Activated CD8-positive, alpha-beta memory T cell treated with anti-CD3 and anti-CD28 coated beads, Interleukin-2, amount 10 ng/mL, durations not matched to agents 7 days and 5 days (primary cell): ENCODE measurements at places on chromosomes 13 and 19. TPM values are rescaled to one million over a fixed set of nuclear protein-coding genes. Genes with fewer than 3 reads are reported as not detected.

GSX1 gene
- not detected for total RNA-seq

RDH8 gene
- not detected for total RNA-seq

- peaks cover 13% of the 10 kb centered on the region for H3K4me1 ChIP-seq
- no peak overlapping the region for H3K27ac ChIP-seq
- no peaks in the 10 kb centered on the region for H3K36me3 ChIP-seq
- peak; percentile 66 for DNase-seq
- H3K4me3 ChIP-seq: no peak overlapping the region
Measured at GRCh38 chr19:3276341-3276799, 51.9 kb downstream of the CELF5 start.

DNA sequence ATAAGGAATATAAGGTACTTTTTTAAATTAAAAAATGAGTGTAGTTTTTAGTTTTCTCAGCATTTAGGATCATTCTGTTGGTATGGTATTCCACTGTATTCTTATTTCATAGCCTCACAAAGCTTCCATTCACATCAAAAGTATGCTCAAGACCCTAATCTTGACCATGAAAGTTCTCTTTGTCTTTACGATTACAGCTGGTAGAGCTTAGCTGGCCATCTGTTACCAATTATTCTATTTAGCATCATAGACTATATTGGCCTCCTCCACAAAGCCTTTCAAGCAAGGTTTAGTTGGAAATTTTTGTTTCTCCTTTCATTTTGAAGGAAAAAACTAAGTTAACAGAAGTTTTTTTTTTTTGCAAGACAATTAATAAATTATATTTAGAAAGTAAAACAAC is 245.1 kb downstream of the KCTD12 start:
- H3K27me3 ChIP-seq: no peaks in the 10 kb centered on the region
- no peaks in the 10 kb centered on the region for H3K4me1 ChIP-seq
- no peak overlapping the region for H3K27ac ChIP-seq
- no peaks in the 10 kb centered on the region for H3K36me3 ChIP-seq
- no peak for DNase-seq
- no peak overlapping the region for H3K4me3 ChIP-seq
